ENCODE measurements at places on chromosomes 11 and 22.

DNA sequence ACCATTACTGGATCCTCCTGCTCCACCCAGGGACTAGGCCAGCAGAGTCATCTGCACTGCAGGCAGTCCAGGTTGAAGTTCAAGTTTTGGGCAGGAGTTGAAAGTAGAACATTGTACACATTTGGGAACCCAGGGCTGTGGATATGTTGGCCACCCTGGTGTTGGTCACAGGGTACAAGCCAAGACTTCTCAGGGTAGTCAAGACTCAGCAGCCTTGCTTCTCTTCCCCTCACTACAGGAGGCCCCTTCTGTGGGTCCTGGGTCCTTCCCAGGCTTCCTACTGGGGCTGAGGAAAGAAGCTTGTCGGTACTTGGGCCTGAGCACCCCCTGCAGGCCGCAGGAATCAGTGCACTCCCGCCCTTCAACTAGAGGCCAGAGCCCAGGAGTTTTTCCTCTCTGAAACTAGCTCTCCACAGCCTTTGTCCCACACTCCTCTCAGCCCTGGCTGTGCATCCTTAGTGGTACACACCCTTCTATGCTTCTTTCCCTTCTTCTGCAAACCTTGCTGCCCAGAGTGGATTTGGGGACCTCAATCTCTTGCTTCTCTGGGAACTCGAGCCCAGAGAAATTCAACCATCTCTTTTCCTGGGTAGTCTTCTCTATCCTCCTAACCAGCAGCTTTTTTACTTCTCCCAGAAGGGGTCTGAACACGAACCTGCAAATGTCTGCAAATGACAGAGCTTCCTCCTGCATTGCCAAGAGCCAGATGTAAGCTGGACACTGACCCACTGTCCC lies 2.6 kb upstream of the HPX start:
- DNase-seq, result peak; percentile 42

DNA sequence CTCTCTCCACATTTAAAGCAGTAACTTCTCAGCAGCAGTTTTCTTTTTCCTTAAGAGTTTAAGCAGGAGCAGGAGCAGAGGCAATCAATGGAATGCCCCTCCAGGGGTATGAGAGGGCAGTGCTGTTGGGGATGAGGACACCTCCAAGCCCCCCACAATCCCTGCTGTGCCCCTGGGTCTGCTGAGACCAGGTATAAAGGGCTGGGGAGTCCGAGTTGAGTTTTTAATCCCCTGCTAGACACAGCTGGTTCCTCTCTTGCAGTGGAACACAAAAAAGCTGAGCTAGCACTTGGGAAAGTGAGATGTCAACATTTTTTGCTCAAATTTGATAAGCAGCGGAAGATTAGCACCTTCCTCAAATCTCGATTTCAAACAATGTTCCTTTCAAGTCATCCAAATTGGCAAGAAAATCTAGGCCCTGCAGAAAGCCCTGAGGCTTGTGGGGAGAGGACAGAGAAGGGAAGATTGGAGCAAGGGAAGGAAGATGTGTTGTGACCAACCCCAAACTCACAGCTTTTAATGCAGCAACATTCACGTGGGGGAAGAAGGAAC lies 581.9 kb downstream of the SOX6 start:
- DNase-seq, result no peak

- no peak for DNase-seq
Measured at GRCh38 chr11:36273110-36273509, 16.1 kb downstream of the COMMD9 start.

DNA sequence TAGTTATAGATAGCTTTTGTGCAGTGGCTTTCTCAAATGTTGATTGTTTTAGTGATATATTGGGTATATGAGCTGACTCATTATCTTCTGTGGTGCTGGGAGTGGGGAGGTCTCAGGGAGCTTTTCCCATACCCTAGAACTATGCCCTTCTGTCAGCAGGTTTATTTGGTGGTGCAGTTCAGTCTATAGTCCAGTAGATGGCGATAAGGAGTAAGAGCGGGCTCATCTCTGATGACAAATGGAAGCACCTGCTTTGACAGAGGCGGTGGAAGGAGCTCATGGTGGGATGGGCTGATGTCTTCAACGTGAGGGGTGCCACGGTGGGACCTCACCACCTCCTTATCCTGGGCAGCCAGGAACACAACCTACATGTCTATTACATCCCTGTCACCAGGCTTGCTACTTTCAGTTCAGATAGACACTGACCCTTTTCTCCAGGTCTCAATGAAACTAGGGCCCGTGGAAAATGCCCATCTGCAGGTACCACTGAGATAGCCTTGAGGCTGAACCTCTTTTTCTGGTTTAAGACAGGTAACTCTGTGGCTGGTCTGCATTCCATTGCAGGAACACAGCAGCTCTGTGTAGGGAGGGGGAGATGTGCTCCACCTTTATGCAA lies 13.0 kb upstream of the OR6A2 start:
- DNase-seq, result peak; percentile 44

- peak; percentile 75 for DNase-seq
Measured at GRCh38 chr11:96257972-96258934, 84.7 kb downstream of the MAML2 start.

- DNase-seq, result peak; percentile 57
Measured at GRCh38 chr22:39388261-39389011, 11.1 kb upstream of the TAB1 start.

DNA sequence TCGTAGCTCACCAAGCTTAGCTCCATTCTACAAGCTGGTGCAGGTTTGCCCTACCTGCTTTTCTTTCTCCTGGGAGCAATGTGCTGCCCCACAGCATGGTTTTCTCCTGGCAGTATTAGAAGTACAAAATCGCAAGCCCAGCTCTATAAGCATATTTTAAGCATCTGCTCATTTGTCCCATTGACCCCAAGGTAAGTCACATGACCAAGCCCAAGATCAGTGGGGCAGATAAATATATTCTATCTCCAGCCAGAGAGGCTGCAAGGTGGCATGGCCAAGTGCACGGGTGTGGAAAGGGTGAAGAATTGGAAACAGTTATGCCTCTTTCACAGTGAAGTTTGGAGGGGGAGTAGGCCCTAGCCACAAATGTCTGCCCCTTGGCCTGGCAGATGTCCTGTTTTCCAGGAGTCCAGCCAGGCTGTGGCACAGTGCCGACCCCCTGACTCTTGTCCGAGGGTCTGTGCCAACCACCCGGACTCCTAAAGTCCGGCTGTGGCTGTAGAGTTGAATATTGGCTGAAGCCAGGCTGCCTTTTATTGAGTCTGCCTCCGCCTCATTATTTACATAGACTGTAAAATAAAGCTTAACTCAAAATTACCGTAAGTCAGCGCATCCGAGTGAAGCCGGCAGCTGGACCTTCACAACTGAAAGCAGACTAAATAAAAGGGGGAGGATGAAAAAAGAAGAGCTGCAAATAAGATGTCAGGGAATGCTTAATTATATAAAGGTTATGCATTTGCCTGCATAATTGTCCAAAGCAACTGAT lies 165.7 kb downstream of the COMMD9 start:
- DNase-seq, result no peak

- no peak for DNase-seq
Measured at GRCh38 chr11:80122211-80122610, 681.4 kb upstream of the TENM4 start.

- DNase-seq, result no peak
Measured at GRCh38 chr22:41263704-41264103, 22.3 kb downstream of the RANGAP1 start.

DNA sequence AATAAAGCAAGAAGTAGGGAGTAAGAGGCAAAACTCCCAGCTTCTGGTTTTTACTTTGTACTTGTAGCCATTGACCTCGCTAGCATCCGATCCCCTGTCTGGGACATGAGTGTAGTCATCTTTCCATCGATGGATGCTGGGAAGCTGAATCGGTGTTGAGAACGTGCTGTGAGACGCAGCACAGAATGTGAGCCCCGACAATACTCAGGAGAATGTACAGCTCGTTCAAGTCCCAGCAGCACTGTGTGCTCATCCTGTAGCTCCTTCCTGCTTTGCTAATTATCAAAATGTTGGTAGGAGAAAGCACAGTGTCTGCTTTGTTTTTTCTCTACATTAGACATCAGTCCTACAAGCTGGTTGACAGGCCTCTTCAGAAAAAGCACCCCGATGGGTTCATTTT lies 56.6 kb downstream of the JAM3 start:
- no peak for DNase-seq

DNA sequence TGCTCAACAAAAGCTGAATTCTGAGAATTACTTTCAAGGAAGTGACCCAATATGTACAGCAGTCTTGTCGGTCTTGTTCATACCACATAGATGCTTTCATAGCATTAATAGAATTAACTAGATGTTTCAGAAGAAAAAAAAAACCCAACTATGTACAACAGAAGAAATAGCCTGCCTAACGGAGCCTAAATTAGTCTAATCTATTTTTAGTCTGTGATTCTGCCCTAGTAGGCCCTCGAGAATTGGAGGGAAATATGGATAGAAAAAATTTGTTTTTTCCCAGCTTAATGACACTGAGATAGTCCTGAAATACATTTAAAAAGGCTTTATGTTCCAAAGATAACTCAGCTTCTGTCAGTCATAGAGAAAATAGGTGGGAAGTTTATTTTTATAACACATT lies 17.1 kb upstream of the TRPC6 start:
- no peak for DNase-seq

GRCh38 chr11:1766719-1767398 lies 3.1 kb upstream of the CTSD start:
- no peak for DNase-seq

DNA sequence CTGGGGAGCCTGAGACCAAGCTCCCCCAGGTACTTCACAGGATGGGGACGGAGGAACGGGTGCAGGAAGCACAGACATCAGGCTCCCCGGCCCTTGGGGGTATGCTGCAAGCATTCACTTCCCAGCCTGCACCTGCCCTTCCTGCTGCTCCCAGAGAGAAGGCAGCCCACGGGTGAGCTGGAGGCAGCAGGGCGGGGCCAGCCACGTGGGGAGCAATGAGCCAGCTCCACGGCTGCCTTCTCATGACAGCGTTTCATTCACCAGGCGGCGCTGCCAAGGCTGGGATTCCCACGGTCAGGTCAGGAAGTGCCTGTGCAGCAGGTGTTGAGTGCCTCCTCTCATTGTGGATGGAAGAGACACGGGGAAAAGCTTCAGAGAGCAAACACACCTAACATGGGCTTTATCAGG lies 14.5 kb upstream of the PHLDA2 start:
- DNase-seq, result no peak

DNA sequence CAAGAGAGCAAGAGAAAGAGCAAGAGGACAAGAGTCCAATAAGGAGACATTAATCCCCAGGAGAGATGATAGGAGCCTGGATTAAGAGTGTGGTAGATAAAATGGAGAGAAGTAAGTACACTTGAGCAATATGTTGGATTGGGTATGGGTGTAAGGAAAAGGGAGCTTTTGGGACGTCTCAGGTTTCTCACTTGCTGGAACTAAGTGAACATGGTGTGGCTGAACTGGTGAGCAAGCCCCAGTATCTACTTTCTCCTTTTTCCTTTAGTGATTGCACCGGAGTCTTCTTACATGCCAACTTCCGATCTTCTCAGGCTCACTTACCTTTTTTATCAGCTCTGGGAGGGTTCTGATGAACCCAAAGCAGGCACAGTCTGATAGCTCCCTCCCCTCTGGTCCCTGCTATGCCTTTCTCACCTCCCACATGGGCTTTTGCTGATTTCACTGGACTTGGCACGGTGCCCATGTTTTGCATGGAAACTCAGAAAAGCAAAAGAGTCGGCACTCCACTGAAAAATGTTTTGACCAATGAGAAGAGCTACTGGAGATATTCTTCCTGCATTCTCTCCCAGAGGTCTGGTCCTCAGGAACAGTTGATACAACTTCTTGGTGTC lies 14.5 kb upstream of the APLNR start:
- DNase-seq, result peak; percentile 44

DNA sequence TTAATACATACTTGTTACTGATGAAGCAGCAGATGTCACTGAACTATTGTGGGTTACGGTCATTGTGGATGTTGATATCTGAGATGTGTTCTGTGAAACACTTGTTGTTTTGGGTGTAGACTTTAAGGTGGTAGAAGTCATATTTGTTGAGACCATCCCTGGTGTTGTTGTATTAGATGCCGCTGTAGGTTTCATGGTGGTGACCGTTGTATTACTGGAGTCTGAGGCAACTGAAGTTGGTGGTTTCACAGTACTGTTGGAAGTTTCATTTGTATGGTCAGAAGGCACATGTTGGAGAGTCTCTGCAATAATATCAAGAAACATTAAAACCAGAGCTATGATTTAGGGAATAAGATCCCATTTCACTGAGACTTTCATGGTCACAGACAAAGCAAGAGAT lies 50.7 kb downstream of the TMEM123 start:
- DNase-seq, result no peak

- DNase-seq, result no peak
Measured at GRCh38 chr11:91795139-91795887, 429.3 kb upstream of the FAT3 start.

DNA sequence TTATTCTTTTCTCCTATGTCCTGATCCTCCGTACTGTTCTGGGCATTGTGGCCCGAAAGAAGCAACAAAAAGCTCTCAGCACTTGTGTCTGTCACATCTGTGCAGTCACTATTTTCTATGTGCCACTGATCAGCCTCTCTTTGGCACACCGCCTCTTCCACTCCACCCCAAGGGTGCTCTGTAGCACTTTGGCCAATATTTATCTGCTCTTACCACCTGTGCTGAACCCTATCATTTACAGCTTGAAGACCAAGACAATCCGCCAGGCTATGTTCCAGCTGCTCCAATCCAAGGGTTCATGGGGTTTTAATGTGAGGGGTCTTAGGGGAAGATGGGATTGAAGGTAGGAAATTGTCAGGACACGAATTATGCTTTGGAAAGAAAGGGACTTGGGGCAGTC lies 843 bp downstream of the OR51T1 start:
- no peak for DNase-seq

DNA sequence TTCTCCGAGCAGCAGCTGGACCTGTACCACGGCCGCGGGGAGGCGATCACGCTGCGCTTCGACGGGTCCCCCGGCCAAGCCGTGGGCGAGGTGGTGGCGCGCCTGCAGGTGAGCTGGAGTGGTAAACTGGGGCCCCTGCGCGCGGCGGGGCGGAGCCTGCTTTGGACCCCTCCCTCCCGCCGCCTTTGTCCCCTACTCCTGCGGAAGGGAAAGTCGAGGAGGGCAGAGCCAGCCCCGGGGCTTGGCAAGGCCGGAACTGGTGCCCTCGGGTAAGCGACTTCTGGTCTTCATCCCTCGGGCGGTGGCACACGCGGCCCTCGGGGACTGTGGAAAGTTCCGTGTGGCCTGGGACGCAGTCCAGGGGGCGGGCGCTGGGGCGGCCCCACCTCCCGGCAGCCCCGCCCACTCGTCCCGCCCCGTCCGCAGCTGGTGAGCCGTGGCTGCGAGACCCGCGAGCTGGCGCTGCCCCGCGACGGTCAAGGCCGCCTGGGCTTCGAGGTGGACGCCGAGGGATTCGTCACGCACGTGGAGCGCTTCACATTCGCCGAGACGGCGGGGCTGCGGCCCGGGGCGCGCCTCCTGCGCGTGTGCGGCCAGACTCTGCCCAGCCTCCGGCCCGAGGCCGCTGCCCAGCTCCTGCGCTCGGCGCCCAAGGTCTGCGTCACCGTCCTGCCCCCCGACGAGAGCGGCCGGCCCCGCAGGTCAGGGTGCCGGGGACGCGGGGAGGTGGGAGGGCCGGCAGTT lies 9.2 kb downstream of the SIPA1 start:
- peak; percentile 37 for DNase-seq

- DNase-seq, result peak; percentile 17
Measured at GRCh38 chr11:111737444-111738210, 28.6 kb downstream of the PPP2R1B start.

GRCh38 chr11:17601256-17601671 lies 54.2 kb downstream of the OTOG start:
- no peak for DNase-seq

Data from RPMI7951 (cell line).